ENCODE measurements at places on chromosomes 3 and 15.

DNA sequence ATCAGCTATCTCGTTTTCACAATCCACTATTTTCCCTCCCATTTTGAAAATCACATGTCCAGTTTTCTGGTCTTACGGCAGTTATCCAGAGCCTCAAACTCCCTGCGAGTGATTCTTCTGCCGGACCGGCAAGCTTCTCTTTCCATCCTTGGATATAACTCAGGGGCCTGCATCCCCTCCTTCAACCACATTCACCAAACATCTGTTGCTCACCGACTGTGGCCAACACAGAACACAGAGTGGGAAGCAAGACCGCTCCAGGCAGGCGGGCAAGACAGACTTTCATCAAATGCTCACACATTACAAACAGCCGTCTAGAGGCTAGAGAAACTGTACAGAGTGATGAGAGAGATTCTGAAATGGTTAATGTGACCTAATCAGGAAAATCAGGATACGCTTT lies 7.6 kb upstream of the SLC12A8 start:
- DNase-seq: no peak

DNA sequence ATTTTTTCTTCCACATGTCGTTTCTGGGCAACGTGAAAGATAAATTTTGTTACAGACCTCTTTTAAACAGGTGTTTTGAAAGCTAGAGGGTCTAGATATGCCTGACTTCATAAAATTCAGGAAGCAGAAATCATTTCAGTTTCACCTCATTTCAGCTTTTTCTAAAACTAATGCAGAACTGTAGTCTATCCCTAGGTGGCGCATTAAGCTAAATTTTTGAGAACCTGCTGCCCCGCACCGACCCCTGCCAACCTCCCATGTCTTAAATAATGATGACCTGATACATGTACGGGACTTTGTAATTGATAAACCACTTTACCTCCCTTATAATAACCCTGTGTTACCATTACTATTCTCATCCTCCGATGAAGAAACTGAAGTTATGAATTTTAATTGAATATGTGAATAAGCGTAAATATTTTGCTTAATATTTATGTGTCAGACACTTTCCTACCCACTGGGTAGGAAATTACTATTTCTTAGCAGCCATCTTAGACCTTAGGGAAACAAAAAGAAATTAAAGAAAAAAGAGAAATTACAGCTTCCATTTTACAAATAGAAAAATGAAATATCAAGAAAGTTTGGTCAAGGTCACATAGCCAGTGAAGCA lies 78.7 kb upstream of the GCNT3 start:
- DNase-seq: no peak

DNA sequence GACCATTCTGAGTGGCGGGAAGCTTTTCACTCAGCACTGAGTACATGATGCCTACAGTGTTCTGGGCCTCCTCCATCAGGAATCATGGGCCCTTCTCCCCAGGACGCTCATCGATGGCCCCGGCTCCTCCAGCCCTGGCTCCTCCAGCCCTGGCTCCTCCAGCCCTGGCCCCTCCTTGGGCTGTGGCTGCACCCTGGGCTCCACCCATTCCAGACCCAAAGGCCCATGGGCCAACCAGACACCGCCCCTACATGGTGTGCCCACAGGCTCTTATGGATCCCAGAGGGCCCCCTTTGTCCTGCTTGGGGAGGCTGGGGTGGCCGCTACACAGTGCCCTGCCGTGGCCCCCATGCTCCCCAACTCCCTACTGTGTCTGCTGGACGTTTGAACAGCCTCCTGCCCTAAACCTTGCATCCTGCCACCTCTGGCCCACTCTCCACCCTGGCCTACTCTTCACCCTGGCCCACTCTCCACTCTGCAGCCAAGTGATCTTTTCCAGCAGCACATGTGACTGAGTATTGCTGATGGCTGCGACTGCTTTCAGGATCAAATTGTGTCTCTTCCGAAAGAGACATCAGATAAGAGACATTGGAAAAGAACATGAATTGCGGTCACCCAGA lies 57.9 kb downstream of the APBA2 start:
- no peak for DNase-seq

GRCh38 chr3:25744470-25744869 lies 38.8 kb downstream of the NGLY1 start:
- DNase-seq: no peak

DNA sequence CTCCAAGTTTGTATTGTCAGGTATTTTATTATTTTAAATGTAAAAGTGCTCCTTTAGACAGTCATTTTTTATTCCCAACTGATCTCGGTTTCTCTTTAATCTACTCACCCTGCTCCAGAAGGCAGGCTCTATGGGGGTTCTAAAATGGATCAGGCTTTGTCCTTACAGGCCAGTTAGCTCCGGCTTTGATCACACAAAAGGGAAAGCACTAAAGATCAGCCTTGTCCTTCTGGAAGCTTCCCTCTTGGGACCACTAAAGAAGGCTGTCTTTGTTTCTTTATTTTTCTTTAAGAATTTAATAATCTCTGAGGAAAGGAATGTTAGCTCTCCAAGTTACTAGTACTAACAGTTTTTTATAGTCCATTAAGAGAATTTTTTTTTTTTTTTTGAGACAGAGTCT lies 560.5 kb upstream of the ZNF717 start:
- DNase-seq: no peak

DNA sequence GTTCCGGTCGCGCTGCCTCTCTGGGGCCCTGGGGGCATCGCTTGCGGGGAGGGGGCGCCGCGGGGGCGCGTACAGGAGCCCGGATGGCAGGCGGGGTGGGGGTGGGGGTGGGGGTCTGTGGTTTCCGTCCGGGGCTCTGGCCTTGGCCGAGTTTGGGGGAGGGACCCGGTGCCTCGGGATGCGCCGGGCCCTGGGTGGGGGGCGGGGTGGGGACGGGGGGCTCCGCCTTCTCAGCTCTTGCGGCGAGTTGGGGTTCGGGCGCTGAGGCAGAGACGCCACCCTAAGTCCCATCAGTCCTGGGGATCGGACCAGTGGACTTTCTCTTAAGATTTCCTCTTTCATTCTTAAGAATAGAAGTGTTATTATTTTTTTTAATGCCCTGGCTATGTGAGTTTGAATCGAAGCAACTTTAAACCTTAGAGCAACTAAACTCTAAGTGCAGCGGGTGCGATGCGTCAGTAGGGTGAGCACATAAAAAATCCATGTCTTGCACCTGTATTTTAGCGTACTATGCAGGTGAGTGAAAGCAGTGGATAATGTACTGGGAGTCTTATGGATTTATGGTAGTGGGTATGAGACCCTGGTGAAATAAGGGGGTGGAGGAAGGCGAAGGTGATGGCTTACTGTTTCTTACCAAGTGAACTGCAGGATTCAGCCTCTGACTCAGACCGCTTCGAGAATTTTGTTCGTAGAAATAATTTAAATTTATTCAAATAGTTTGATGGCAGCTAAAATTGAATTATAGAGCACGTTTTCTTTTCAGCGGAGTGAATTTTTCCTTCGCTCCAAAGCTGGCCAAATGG lies 762 bp downstream of the CTNNB1 start:
- DNase-seq: peak; percentile 22

- no peak for DNase-seq
These were observed 336.5 kb upstream of the TGFBR2 start for GRCh38 chr3:30269751-30270445.

DNA sequence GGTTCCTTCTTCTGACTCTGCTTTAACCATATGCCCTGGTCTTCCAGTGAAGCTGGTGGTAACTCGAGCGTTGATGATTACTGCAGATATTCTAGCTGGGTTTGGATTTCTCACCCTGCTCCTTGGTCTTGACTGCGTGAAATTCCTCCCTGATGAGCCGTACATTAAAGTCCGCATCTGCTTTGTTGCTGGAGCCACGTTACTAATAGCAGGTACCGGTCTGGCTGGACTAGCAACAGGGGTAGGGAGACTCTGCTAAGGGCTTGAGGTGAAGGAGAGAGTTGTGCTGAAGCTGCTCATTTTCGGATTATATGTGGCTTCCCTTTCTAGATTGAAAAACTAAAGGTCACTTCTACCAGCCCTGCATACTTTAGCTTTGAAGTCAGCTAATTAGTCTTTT lies 16.8 kb downstream of the CLDN16 start:
- DNase-seq: no peak

GRCh38 chr3:23537101-23537551 lies 268.6 kb upstream of the UBE2E1 start:
- no peak for DNase-seq

DNA sequence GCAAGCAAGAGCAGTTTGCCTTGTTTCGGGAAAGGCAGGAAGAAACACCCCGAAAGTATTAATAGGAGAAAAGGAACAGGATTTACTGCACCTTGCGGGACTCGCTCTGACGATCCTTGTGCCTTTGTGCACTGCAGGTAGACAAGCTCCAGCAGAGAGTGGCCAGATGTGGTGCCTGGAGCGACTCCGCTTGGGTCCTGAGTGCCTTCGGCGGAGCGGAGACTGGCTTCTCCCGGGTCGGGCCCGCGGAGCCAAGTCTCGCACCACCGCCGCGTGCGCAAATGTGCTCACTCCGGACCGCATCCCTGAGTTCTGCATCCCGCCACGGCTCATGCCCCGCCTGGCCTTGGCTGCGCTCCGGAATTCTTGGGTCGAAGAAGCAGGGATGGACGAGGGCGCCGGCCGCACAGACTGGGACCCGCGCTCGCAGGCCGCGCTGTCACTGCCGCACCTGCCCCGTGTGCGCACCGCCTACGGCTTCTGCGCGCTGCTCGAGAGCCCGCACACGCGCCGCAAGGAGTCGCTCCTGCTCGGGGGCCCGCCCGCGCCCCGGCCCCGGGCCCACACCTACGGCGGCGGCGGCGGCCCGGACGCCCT lies 769 bp downstream of the C2CD4A start:
- no peak for DNase-seq

- no peak for DNase-seq
These were observed 45.2 kb upstream of the DPPA4 start for GRCh38 chr3:109382588-109382987.

DNA sequence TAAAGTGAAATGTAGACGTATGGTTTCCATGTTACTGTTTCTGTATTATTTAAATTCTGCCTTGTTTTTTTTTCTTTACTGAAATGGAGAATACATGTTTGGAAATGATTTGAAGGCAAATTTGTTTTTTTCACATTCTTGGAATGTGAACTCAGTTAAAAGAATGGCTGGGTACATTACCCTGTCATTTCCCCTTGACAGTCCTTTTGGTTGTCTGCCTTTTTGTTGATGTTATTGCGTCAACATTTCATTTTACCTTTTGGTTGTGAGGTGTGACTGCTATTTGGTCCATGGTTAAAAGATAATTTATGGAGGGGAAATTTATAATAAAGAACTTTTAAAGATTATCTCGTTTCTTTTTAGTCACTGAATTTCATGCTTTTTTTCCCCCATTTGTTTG lies 3.2 kb upstream of the GPR171 start:
- no peak for DNase-seq

DNA sequence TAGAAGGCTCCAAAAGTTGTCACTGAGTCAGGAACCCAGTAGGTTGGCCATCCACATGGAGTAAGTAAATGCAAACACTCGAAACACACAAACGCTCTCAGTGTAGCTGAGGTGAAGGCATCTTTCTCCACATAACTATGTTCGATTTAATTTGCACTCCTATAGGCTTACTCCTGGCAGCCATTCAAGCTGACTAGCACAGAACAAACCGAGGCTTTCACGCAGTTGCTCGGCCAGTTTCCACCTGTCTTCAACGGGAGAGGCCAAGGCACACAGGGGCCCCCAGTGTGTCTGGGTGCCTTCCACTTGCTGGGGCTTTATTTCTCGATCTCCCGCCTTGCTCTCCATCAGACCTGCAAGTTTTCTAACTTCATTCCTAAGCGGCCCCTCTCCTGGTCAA lies 18.9 kb downstream of the RGMA start:
- DNase-seq: no peak

DNA sequence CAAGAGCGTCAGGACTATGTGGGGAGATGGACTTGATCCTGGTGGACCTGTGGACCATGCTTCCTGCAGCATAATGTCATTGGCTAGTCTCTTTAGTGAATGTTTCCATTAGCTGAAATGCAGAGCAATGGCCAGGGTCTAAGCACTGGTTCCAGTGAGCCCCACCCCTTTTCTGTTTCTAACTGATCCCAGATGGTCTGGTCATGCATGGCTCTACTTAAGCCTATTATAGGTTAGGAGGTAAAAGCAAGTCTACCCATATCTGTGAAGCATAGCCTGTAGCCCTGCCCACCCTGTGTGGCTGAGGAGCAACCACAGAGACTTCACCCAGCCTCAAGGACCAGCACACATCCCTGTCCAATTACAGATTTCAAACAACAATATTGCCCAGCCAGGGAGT lies 419.2 kb downstream of the ZNF385D start:
- no peak for DNase-seq

DNA sequence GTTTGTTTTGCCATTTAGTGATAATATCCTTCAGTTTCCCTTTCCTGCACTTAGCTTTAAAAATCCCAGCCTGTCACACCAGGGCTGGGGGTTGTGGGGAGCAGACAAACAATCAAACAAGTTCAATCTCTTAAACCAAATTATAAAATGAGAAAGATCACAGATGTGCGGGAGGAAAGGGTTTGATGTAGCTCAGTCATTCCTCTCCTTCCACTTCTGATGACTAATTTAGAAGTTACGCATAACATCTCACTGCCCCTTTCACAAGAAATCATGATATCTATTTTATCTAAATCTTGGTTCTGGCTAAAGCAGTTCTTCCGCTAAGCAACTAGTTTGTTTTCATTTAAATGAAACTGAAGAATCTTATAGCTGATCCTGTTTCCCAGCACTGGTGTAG lies 34.1 kb upstream of the ATG7 start:
- DNase-seq: no peak

DNA sequence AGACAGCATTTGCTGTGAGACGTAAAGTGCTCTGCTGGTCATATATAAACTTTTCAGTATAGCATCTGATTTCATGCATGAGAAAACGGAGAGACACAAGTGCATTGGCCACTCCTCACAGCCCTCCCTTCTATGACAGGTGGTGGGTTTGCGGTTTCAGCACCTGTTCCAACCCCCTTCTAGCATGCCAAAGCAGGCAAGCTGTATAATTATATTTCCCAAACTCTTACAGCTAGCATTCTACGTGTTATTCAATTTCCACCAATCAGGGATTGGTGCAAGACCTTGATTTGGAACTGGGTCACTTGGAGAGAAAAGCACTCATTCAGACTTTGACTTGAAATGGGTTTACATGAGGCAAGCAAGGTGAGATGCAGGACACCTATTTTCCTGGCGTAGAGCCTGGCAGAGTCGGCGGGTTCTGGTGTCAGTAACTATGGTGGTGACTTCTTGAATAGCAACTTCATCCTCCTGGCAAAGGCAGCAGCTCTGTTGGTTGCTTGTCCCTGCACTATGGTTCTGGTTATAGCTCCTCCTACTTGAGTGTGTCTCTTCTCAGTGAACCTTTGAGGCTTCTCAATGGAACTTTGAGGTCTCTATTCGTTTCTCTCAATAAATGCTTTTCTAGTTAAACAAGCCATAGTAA lies 356.5 kb downstream of the TBL1XR1 start:
- DNase-seq: no peak

- DNase-seq: no peak
These were observed 22.6 kb downstream of the CSRNP1 start for GRCh38 chr3:39130693-39131265.

GRCh38 chr3:115658337-115659181 lies 35.2 kb downstream of the GAP43 start:
- DNase-seq: peak; percentile 49

- DNase-seq: no peak
These were observed 59.4 kb downstream of the RASGRF1 start for GRCh38 chr15:79031201-79031600.

All from anterior cingulate cortex (tissue), 58 donors.